ENCODE measurements at places on chromosomes 7 and 10.

- DNase-seq, result no peak
These were observed 10.9 kb upstream of the MGAM2 start for GRCh38 chr7:142100634-142101033.

DNA sequence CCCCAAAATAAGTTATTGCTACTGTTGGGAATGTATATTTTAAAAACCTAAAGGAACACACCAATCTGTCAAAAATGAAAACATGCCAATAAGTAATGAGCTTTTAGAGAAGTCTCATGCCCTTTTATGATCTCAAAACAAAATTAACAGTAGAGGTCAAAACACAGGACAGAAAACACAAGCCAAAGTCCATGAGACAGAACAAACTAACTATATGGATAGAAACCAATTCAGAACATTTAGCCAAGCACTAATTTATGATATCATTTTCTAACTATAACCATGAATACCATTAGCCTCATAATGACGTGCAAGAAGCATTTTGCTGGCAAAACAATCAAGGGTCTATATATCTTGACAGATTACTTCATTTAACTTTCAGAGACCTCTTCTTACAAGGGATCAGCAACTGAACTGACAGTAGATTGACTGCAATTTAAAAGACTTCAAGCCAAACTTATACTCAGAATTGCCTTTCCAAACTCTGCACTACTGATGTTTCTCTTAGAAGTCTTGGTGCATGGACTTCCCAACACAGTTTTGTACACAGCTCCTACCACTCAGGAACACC lies 200.9 kb downstream of the DOCK4 start:
- no peak for DNase-seq

DNA sequence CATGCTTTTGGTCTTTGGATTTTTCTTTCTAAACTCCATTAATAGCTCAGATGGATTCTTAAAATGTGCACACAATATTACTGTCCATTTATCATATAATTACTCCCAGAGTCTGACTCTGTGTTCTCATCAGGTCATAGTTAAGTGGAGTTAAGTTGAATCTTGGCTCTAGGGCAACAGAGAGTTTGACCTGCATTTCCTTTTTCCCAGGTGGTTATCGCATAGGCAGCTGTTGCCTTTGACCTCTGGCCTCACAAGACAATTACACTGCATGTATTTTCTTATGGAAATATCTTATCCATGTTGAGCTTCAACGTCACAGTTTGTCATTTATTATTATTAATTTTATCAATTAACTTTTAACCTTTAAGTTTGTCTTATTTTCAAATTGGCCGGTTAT lies 237.5 kb upstream of the HGF start:
- no peak for DNase-seq

DNA sequence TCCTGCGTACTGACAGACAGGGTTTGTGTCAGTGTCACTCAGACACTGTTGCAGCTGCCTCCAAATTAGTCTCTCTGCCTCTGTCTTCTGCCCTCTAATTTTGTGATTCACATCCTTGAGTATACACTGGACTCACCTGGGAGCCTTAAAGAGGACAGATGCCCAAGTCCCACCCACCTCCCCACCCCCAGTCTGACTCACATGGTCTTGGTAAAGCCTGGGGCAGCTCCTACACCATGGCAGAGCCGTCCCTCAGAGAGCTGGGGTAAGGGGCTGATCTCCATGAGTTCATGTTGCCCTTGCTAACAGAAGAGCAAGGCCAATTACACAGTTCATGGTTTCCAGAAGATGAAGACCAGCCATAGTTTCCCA lies 197.6 kb upstream of the STK17A start:
- no peak for DNase-seq

Data from GM19239 (cell line).